Bone marrow (tissue), 2 donors: ENCODE measurements at places on chromosomes 3 and 15.

DNA sequence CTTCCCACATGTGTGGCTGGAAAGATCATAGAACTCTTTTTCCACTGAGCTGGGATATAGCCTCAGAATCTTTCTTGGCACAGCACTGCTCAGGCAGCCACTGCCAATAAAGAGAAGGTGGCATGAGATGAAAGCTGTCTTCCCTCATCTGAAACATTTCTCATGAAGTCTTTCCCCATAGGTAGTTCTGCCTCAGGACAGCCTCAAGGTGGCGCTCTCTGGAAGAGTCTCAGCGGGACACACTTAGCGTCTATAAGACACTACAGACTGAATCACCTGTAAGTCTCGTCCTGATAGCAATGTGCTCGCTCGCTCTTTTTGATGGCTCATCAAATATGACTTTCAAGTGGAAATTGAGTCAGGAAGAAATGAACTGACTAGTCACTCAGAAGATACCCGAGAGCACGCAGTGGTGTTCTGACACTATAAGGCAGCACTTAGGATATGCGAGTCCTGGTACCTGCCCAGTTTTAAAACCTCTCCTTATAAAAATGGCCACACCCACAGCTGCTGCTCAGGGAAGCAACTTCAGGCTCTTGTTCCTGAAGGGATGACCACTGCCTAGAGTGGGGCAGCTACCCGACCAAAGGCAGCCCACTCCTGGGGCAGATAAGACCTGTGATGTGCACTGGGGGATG is 269.5 kb downstream of the SUCLG2 start:
- no peak for DNase-seq

GRCh38 chr3:25437953-25438352 is 9.9 kb downstream of the RARB start:
- no peak for DNase-seq

- DNase-seq = no peak
Observed at GRCh38 chr3:57421336-57421735, 122.8 kb downstream of the DNAH12 start.

DNA sequence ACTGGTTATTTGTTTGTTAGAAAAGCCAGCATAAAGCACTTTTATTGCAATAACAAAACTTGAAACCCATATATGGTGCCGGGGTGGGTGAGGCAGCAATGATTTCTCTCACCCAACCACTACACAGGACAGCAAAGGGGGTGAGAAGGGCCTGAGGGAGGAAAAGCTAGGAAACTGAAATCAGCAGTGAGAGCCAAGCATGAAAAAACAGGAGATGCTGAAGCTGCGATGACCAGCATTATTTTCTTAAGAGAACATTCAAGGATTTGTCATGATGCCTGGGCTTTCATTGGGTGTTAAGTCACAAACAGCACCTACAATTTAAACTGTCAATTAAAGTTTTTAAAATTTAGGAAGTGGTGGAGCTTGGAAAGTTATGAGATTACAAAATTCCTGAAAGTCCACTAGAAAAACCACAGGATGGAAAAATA is 11.9 kb upstream of the TM4SF4 start:
- no peak for DNase-seq

DNA sequence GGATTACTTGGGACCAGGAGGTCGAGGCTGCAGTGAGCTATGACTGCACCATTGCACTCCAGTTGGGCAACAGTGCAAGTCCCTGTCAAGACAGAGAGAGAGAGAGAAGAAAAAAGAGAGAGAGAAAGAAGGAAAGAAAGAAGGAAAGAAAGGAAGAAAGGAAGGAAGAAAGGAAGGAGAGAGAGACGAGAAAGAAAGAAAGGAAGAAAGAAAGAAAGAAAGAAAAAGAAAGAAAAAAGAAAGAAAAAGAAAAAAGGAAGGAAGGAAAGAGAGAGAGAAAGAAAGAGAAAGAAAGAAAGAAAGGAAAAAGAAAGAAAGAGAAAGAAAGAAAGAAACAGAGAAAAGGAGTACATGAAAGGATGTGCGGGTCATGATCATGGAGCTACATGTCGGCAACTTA is 80.2 kb downstream of the ATP13A4 start:
- DNase-seq = no peak

GRCh38 chr3:78683284-78683683 is 1084.5 kb downstream of the ROBO1 start:
- no peak for DNase-seq

GRCh38 chr15:68559345-68560310 is 19.2 kb upstream of the CORO2B start:
- peak; percentile 34 for DNase-seq

DNA sequence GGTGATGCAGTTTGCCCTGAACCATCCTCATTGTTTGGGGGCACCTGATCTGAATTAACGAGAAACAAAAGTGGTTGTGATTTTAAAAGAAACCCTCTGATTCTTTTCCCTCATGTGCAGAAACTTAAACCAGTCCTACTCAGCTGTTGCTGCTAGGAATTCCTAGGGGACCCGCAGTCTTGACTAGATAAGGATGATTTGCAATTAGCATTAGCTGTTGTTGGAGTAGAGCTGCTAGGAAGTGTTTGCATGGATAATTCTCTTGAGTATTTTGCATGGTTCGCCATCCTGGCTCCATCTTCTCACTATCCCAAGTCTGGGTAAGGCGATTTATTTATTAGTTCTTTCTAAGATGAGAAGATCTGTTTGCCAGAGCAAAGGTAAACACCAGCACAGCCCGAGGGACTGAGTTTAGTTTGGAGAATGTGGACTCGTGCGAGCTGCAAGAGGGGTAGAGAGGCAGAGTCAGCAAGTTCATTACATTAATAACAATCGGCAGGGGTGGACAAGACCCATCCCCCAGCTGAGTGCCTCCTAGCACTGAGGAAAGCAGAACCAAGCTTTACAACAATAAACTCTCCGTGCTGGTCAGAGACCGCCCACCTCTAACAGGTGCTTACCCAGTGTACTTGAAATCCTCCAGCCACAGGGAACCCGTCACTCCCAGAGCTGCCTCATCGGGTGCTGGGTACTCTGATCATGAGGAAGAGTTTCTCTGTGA is 4.1 kb downstream of the FGD5 start:
- no peak for DNase-seq

DNA sequence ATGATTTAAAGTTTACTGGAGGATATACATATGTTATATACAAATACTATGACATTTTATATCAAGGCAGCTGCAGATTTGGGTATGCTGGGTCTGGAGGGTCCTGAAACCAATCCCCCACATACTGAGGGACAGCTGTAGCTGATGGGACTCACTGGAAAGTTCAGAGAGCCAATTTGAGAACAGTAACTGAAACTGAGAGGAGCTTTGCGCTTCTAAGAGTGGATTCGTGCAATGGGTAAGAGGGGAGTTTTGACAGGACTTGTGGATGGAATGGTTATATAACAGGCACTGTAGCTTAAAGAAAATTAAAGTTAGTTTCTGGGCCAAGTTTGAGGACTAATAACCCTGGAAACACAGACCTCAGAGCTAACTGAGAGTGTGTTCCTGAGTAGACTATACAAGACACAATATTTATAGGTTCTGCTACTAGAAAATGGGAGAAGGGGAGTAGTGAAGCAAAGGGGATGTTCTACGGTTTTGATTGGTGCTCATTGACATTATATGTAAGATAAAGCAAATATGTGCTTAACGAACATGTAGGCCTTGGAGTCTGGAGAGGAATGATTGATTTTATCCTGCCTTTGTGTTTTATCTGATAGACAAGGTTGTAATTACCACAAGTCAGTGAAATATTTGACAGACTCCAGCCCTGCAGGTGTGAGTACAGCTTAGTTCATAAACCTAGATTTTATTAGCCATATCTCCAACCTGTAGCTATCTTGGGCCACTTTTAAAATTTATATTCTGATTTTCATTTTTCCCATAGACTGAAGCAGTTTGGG is 4.8 kb upstream of the ZMAT3 start:
- no peak for DNase-seq
